Naive B cell (primary cell): ENCODE measurements at places on chromosomes 1 and 21.

DNA sequence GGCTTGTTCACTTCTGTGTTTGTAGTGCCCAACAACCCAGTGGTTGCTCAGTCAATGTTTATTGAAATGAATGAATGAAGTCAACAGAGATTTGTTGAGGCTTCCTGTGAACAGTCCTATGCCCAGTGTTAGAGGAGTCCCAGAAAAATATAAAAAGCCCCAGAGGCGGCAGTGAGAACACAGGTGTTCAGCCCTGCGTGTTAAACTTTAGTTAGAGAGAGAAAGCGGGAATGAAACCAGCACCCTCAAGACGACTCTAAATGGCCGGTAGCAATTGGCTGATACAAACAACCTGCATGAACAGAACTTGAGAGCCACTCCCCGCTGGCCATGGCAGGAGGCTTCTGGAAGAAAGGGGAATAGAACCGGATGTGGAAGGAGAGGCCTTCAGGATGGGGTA lies 22.6 kb downstream of the TMEM51 start:
- no peaks in the 10 kb centered on the region for H3K36me3 ChIP-seq
- no peak for DNase-seq
- peaks cover 30% of the 10 kb centered on the region for H3K27me3 ChIP-seq

GRCh38 chr21:41924368-41924754 lies 29.5 kb downstream of the C2CD2 start:
- peak overlapping the region; percentile 92 for H3K4me3 ChIP-seq
- peaks cover 86% of the 10 kb centered on the region for H3K4me1 ChIP-seq
- H3K36me3 ChIP-seq = no peaks in the 10 kb centered on the region

DNA sequence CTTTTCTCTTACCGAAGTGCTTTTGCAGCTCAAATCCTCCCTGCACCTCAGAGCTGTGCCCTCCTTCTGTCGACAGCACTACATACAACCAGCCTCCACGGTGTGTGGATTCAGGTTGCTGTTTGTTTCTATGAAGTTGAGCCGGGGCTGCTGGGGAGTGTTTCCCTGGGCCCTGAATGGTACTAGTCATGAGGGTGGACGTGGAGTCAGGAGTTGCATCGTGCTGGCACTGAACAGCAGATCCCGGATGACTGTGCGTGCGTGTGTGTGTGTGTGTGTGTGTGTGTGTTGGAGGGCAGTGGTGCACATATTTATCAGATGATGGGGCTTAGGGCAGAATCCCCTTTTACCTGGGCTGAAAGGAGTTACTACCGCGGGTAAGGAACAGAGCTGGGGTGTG lies 47.0 kb downstream of the ACTL8 start:
- no peak overlapping the region for H3K4me3 ChIP-seq
- peaks cover 53% of the 10 kb centered on the region for H3K27me3 ChIP-seq
- H3K27ac ChIP-seq = peak overlapping the region; percentile 19
- no peak for DNase-seq
- H3K36me3 ChIP-seq = no peaks in the 10 kb centered on the region

- peaks cover 31% of the 10 kb centered on the region for H3K27me3 ChIP-seq
- no peaks in the 10 kb centered on the region for H3K4me1 ChIP-seq
- DNase-seq = no peak
- no peak overlapping the region for H3K27ac ChIP-seq
- no peak overlapping the region for H3K4me3 ChIP-seq
Observed at GRCh38 chr1:152870831-152871730, 7.0 kb upstream of the SMCP start.

DNA sequence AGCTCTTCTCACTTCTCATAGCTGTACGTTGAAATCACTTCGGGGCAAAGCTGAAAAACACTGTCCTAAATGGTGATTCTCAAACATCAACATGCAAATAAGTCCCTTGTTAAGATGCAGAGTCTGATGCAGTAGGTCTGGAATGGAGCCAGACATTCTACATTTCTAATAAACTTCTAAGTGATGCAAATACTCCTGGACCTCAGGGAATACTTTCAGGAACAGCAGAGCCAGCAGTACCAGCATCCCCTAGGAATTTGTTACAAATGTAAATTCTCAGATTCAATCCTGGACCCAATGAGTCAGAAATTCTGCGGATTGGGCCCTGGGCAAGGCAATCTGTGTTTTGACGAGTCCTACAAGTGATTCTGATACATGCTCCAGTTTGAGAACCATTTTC lies 152.3 kb downstream of the PCNX2 start:
- H3K27ac ChIP-seq = no peak overlapping the region
- H3K4me1 ChIP-seq = no peaks in the 10 kb centered on the region
- no peaks in the 10 kb centered on the region for H3K27me3 ChIP-seq
- DNase-seq = no peak
- H3K4me3 ChIP-seq = no peak overlapping the region

DNA sequence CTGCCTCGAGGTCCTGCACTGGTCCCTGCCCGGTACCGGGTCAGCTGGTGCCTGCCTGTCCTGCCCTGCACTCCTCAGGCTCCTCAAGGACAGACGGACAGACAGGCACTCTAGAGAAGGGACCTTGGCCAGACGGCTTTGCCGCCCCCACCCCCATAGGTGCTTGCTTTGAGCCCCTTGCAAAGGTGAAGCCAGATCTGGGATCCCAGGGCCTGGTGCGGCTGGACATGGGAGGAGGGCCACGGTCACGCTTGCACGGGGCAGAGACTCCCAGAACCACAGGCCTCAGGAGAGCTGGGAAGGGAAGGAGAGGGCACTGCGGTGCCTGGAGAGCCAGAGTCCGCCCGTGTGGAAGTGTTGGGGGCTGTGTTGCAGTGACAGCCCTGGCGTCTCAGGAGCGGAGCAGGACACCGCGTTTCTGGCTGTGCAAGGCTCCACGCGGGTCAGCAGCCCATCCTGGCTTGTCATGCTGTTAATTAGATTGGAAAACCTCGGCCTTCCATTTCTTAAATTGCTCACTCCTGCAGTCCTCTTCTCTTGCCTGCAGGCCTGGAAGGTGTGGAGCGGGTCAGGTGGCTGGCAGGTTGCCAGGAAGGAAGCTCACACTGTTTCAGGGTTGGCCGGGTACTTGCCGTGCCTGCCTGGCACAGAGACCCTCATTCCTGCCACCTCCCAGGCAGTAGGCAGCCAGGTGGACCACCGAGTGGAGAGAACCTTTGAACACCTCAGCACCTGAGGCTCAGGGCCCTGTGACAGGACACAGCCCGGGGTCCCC lies 16.3 kb downstream of the COL18A1 start:
- H3K27me3 ChIP-seq = peaks cover 7% of the 10 kb centered on the region
- H3K4me3 ChIP-seq = no peak overlapping the region
- H3K27ac ChIP-seq = no peak overlapping the region

DNA sequence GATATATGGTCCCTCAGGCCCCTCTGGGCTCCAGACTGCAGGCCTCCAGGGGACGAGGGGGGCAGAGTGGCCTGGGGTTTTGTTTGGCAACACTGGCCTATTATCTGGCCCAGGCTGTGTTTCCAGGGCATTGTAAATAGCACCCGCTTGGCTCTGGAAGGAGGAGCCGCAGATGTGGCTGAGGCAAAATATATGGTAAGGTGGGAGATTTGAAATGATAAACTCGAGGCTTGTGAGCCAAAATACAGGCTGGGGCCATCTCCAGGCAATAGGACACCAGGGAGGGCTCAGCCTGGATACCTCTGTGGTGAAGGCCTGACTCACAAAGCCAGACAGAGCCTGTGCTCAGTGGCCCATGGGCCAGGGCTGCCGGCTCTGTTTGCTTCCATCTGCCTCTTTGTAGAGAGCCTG lies 14.0 kb downstream of the NAV1 start:
- no peaks in the 10 kb centered on the region for H3K4me1 ChIP-seq
- peaks cover 9% of the 10 kb centered on the region for H3K27me3 ChIP-seq
- no peaks in the 10 kb centered on the region for H3K36me3 ChIP-seq

DNA sequence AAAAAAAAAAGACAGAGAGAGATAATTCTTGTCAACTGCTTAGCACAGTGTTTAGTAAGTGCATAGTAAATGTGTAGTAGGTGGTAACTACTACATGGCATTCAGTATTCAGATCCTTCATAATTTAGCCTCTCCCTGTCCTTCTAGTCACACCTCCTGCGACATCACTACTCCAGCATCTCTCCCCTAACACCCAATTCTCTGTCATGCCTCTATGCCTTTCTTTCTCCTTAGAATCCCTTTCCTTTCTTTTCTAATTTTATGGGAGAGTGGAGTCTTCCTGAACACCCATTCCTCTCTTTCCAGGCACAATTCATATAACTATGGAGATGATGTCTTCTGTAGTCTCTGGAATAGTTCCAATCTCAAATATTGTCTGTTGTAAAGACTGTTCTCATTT lies 3.9 kb upstream of the VPS72 start:
- peak overlapping the region; percentile 1 for H3K4me3 ChIP-seq
- H3K4me1 ChIP-seq = peaks cover 24% of the 10 kb centered on the region

DNA sequence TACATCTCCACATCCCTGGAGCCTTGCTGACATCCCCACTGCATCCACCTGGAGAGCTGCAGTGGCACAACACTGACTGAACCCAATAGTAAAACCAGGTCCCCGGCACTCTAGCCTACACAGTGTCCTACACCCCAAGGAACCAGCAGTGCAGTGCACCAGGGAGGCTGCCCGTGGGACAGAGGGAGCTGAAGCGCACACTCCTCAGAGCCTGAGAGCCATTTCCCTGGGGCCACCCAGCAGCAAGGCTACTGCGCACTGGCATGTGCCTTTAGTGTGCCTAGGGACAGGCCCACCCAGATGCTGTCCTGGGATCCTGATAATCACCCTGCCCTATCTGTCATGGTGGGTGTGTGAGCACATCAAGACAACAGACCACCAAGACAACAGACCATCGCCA lies 31.9 kb downstream of the NSL1 start:
- H3K27ac ChIP-seq = no peak overlapping the region
- no peak for DNase-seq
- no peaks in the 10 kb centered on the region for H3K27me3 ChIP-seq
- H3K4me3 ChIP-seq = no peak overlapping the region
- peaks cover 61% of the 10 kb centered on the region for H3K4me1 ChIP-seq

- DNase-seq = no peak
- H3K27me3 ChIP-seq = peaks cover 8% of the 10 kb centered on the region
- H3K4me1 ChIP-seq = no peaks in the 10 kb centered on the region
- H3K4me3 ChIP-seq = no peak overlapping the region
Observed at GRCh38 chr1:232180779-232181136, 449.2 kb downstream of the SIPA1L2 start.

- DNase-seq = no peak
- H3K36me3 ChIP-seq = peaks cover 8% of the 10 kb centered on the region
Observed at GRCh38 chr21:37369307-37369854, 2.8 kb downstream of the DYRK1A start.
